ENCODE measurements at places on chromosomes 11 and 22.

DNA sequence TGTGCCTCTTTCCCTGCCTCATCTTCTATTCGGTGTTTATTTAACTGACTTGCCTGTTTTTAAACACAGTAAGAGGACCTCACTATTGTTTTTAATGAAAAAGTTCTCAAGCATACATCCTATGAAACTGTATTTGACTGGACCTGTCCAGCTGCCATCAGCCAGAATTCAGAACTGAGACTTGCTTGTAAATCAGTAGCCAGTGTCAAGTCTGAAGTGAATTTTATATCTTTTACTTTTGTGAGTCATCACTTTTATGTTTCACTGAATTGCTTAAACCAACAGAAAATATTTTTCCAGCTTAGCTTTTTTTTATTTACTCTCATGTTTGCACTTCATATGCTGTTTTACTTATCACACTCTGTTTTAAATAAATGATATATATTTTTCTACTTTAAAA, 88.3 kb downstream of the LUZP2 start:
- no peak for DNase-seq

GRCh38 chr11:118621784-118622375, 14.5 kb downstream of the PHLDB1 start:
- no peak for DNase-seq

- no peak for DNase-seq
Measured at GRCh38 chr22:49664891-49665290, 162.8 kb downstream of the BRD1 start.

DNA sequence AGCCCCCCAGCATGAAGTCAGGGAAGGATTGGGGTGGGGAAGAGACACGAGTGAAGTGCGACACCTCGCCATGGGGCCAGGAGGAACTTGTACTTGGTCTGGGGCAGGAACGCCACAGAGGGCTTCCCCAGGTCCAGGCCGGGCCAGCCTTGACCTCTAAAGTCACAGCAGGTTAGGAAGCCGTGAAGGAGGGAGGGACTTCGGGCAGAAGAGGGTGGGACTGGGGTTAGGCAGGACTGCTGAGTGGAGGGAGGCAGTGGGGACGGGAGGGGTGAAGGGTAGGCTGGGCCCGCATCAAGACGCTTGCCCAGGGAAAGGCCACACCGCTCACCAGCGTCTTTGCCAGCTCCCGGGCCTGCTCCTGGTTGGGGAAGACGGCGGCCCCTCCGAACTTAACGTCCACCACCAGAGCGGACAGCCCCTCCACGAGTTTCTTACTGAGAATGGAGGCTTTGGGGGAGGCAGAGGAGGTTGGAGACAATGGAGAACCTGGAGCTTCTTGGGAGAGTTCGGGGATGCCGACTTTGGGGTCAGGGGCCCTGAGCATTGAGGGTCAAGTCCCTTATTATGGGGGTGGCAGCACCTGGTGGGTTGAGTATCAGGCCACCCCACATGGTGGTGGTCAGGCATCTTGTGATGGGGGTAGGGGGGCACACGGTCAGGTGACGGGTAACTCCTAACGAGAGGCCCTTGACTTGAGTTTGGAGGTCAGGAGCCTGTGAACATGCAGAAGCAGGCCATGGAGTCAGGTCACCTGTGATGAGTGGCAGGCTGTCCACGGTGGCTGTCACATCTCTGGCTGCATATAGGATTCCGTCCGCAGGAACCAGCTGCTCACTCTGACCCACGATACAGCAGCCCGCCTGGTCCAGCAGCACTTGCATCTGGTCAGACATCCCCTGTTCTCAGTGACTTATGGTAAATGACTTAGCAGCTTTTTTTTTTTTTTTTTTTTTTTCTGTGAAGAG, 1.7 kb upstream of the SCO2 start:
- no peak for DNase-seq

- no peak for DNase-seq
Measured at GRCh38 chr11:78033040-78033439, 10.0 kb upstream of the KCTD14 start.

- no peak for DNase-seq
Measured at GRCh38 chr11:16933291-16933690, 80.9 kb downstream of the PLEKHA7 start.

DNA sequence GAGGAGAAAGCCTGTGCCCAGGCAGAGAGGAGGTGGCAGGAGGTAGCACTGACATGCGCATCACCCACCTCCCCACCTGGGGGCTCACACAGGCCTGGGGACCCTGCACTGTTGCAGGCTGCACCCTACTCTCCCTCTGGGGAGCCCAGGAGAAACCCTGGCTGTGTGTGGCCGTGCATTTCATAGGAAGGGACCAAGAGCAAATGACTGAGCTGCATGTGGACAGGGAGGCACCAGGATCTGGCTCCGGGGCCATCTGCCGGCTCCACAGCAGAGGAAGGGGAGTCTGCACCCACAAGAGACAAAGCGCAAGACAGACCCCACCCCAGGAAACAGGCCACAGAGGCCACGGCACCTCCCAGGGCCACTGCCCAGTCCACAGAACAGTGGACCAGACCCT, 22.7 kb downstream of the BID start:
- DNase-seq: no peak

DNA sequence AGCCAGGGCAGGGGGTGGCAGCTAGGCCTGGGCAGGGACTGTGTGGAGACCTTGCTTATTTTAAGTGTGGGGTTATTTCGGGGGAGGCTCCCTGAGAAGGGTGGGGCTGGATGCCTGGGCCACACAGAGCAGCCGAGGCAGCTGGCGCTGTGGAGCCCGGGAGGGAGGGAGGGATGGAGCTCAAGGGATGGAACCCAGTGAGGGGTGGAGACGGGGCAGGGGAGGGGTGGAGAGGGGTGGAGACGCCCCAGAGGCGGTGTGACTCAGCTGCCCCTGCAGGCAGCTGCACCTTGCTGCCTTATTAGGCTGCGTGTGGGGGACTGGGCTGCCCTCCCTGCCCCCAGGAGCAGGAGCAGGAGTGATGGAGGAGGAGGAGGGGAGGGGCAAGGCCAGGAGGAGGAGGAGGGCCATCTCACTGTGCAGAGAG, 9.8 kb upstream of the TSSC4 start:
- no peak for DNase-seq

DNA sequence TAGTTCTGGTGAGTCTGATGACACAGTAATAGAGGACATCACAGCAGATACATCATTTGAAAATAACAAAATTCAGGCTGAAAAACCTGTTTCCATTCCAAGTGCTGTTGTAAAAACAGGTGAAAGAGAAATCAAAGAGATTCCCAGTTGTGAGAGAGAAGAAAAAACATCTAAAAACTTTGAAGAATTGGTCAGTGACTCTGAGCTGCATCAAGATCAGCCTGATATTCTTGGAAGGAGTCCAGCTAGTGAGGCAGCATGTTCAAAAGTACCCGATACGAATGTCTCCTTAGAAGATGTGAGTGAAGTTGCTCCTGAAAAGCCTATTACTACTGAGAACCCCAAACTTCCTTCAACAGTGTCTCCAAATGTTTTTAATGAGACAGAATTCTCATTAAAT, 38.7 kb downstream of the RTN3 start:
- DNase-seq: no peak

DNA sequence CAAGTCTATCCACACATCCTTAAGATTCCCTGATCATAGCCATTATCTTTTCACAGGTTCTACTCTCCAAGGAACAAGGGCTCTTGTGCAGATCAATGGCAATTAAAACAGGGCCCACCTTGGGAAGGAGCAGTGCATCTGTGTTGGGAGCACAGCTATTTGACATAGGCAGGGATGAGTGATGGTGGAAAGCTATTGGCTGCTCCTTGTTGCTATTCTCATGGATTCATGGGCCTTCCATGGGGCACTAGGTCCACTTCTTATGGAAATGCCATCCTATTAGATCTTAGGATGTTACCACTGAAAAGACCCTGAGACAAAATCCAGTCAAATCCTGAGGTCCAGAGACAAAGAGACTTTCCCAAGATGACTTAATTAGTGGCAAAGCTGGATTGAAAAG, 148.6 kb upstream of the MTNR1B start:
- no peak for DNase-seq

- no peak for DNase-seq
Measured at GRCh38 chr11:19332476-19332875, 91.7 kb upstream of the E2F8 start.

GRCh38 chr11:79538775-79539174, 97.9 kb upstream of the TENM4 start:
- no peak for DNase-seq

DNA sequence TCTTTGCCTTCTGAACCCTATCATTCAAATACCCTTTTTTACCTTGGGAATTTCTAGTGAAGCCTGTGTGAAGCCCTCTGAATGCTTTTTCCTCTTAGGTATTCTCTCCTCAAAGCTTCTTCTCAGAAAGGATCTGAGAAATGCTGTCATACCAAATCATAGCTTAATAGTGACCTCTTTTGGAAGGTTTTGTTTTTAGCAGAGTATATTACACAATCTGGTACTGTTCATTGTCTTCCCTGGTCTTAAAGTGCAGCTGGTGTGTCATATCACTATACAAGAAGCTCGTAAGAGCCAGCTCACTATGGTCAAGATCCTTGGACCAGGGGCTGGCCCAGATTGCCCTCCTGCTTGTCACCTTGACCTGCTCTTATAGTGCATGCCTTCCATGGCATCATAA, 204.4 kb upstream of the ANO5 start:
- no peak for DNase-seq

GRCh38 chr22:24950272-24950902, 2.1 kb upstream of the KIAA1671 start:
- DNase-seq: no peak

DNA sequence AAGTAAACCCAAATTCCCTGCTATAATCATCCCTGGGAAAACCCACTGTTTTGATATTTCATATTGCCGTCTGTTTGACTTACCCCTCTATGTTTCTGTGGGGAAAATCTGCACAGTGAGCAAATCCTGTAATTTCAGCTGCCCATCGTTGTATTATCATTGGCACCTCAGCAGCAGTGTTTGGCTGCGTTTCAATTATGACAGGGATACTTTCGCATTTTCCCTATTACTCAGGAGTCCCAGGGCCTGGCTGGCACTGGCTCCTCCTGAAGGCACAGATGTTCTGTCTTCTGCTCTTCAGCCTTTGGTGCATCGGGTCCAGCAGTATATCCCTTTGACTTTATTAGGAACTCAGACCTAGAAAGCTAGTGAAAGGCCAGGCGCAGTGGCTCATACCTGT, 12.2 kb upstream of the MMP12 start:
- DNase-seq: no peak

DNA sequence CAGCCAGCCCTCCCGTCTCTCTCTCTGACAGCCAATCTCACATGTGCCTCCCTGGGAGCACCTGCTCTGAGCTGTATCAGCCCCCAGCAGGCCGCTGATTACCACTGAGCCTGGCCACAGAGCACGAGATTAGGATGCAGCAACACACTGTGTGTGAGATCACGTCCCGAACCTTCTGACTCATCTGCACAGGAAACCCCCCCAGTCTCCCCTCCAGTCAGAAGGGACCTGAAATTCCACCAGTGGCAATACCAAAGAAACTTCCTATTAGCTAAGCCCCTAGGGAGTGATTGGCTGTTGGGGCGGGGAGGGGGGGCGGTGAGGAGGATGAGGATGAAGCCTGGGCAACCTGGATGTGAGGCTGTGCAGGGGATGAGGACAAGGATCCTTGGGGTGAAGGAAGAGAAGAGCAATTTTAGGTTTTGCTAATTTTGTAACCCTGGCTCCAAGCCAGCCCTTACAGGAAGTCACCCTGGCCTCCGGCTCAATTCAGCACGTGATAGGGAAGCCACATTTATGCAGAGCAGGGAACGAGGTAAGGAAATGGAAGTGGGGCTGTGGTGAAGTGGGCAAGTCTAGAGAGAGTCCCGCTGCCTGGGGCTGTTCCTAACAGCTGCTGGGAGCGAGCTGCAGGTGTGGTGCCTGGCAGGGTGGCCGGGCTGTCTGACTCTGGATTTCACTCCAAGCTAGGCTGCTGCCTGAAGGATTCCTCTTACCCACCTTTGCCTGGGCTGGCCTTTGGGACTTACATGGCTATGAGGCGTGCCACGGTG, 1.9 kb downstream of the SLC43A3 start:
- peak; percentile 44 for DNase-seq

DNA sequence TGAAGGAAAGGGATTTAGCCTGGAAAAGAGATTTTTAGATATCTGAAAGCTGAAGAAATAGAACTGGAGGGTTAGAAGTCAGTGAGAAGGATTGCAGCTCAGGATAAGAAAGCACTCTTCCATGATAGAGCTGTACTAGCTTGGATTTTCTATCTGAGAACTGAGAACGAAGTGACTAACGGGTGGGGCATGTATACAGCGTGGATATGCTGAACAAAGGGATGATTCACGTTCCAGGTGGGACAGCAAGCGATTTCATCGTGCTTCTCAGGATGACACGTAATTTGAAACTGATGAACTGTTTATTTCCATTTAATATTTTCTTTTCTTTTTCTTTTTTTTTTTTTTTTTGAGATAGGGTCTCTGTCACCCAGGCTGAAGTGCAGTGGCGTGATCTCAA, 53.0 kb downstream of the GRAMD1B start:
- no peak for DNase-seq

DNA sequence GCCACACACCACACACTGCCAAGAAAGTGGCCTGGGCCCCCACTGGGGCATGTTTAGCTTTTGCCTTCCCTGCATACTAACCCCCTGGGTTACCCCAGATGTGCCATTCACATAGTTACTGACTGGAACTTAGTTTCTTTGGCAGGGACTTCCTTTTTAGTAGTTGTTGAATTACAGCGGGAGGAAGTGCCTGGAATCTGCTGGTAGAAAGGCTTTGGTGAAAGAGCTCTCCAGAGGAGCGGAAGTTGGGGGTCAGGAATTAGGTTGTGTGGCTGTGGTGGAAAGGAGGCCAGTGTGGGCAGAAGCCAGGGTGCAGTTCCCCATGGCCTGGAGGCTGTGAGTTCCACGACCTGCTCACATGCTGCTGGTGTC, 69.0 kb downstream of the MED15 start:
- DNase-seq: no peak

DNA sequence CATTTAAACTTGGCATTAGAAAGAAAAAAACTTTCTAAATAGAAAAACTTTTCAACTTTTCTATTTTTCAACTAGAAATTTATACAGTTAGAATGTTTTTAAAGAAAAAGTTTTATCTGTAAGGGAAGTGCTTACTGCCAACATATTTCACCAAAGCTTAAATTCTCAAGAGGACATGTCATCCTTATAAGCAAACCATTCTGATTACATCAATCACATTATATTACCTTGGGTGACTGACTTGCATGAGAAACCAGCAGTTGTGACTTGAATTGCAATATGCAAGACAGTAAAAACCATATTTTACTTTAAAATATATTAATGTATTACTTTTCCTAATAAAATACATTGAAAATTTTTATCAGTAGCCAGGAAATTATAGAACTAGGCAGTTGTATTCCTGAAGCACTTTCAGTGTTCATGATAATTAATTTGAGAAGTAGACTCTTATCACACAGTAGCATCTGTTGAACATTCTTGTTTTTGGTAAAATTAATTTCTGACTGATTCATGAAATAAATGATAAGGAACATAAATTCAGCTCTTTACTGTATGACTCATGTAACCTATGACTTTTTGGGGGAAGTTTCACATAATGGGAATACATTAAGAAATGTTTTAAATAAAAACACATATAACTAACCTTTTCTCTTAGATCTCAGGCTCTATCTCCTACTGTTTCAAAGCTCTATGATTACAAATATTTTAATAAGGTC, 345.0 kb upstream of the CCDC179 start:
- no peak for DNase-seq

GRCh38 chr22:38271927-38272372, 860 bp downstream of the TMEM184B start:
- no peak for DNase-seq

- DNase-seq: no peak
Measured at GRCh38 chr11:29227811-29228210, 789.0 kb downstream of the KCNA4 start.

- DNase-seq: no peak
Measured at GRCh38 chr22:45602004-45602733, 69.5 kb upstream of the ATXN10 start.
